ENCODE measurements at places on chromosomes 16 and 17.

GRCh38 chr17:78238823-78239488 lies 7.5 kb downstream of the TMEM235 start:
- DNase-seq: no peak
- no peaks in the 10 kb centered on the region for H3K4me1 ChIP-seq
- no peaks in the 10 kb centered on the region for H3K27me3 ChIP-seq
- H3K36me3 ChIP-seq: no peaks in the 10 kb centered on the region
- no peak overlapping the region for H3K27ac ChIP-seq

- H3K36me3 ChIP-seq: no peaks in the 10 kb centered on the region
- peaks cover 8% of the 10 kb centered on the region for H3K4me1 ChIP-seq
- no peaks in the 10 kb centered on the region for H3K27me3 ChIP-seq
- H3K27ac ChIP-seq: no peak overlapping the region
- DNase-seq: no peak
These were observed 4.4 kb upstream of the RNF43 start for GRCh38 chr17:58421711-58422110.

DNA sequence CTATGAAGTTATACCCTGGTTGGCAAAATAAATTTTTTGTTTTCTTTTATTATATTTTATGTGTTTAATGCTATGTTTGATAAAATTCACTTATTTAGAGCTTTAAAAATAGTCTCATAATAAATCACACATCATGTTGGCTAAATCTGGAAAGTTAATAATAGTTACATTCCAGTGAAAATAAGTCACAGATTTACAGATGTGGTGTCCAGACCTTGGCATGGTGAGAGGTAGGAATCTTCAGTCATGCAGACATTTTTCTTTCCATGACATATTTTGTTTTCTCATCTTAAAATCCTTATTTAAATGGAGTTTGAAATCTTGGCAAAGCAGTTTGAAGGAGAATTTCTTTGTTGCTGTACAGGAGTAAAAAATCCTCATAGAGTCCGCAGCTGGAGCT lies 48.1 kb upstream of the GOSR1 start:
- no peak overlapping the region for H3K27ac ChIP-seq
- H3K4me1 ChIP-seq: peaks cover 7% of the 10 kb centered on the region
- DNase-seq: no peak
- H3K36me3 ChIP-seq: peaks cover 59% of the 10 kb centered on the region

DNA sequence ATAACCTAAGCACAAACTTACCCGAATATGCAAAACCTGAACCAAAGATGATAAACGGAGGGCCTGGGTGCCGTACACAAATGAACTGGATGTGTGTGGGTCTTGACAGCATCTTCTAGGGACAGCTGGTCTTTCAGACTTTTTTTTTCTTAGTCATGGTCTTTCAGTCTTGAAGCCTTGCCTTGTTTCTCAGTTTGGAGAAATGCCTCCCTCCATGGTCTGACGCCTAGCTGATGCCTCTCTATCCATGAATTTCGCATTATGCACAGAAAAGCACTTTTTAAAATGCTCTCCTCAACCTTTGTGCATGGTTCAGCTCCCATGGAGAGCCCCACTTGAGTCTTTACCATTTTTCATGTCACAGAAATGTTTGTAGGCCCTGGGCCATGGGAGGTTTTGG lies 52.8 kb upstream of the LYRM9 start:
- no peak overlapping the region for H3K27ac ChIP-seq
- no peaks in the 10 kb centered on the region for H3K36me3 ChIP-seq
- H3K4me3 ChIP-seq: no peak overlapping the region
- no peaks in the 10 kb centered on the region for H3K4me1 ChIP-seq

DNA sequence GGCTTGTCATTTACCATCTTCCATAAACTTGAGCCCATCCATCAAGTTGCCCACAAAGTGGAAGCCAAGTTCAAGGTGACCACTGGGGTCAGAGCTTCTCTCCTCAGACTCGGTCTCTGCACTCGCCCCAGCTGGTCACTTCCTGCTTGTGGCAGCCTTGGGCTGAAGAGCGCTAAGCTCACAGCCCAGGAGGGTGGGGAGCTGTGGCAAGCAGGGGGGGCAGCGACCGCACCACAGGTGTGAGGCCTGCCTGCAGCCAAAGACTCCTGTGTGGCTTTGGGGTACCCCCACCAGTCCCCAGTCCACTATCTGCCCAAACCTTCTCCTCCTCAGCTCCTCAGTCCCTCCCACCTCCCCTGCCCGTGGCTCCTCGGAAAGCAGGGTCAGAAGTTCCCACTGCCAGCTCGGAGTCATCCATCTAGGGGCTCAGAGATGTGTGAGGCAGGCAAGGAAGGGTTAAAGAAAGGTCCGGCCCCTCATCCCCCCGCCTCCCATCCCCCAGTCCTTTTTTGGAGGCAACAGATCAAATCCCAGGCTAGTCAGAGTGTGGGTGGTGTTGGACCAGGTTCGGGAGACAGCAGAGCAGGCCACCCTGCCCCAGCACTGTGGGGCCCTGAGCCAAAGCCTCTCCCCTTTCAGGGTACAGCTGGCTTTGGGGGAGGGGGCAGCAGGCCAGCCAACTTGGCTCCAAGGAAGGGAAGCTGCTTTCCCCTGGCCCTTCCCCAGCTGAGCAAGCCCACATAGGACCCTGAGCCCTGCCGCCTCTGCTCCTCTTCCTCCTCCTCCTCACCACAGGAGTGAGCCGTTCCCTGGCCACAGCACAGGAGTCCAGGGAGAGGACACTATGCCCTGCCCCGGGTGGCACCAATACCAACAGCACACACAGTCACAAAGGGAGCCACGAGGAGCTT lies 3.2 kb downstream of the CSF3 start:
- peaks cover 42% of the 10 kb centered on the region for H3K36me3 ChIP-seq
- DNase-seq: peak; percentile 43
- H3K27ac ChIP-seq: peak overlapping the region; percentile 83
- H3K4me3 ChIP-seq: no peak overlapping the region
- H3K4me1 ChIP-seq: peaks cover 95% of the 10 kb centered on the region

- H3K27me3 ChIP-seq: no peaks in the 10 kb centered on the region
- no peak overlapping the region for H3K4me3 ChIP-seq
- H3K27ac ChIP-seq: peak overlapping the region; percentile 70
- H3K36me3 ChIP-seq: peaks cover 8% of the 10 kb centered on the region
These were observed 12.8 kb downstream of the HMOX2 start for GRCh38 chr16:4489030-4489429.

GRCh38 chr16:85579923-85580580 lies 33.1 kb upstream of the GSE1 start:
- no peaks in the 10 kb centered on the region for H3K36me3 ChIP-seq
- DNase-seq: no peak
- H3K27ac ChIP-seq: peak overlapping the region; percentile 31
- no peaks in the 10 kb centered on the region for H3K27me3 ChIP-seq
- peaks cover 76% of the 10 kb centered on the region for H3K4me1 ChIP-seq

- no peak for DNase-seq
- no peak overlapping the region for H3K4me3 ChIP-seq
- H3K27ac ChIP-seq: no peak overlapping the region
- H3K36me3 ChIP-seq: no peaks in the 10 kb centered on the region
- no peaks in the 10 kb centered on the region for H3K27me3 ChIP-seq
These were observed 112.9 kb downstream of the GP2 start for GRCh38 chr16:20214401-20214800.

GRCh38 chr17:74452033-74452840 lies 14.2 kb upstream of the CD300A start:
- no peak for DNase-seq
- peaks cover 28% of the 10 kb centered on the region for H3K4me1 ChIP-seq
- no peaks in the 10 kb centered on the region for H3K36me3 ChIP-seq
- peak overlapping the region; percentile 1 for H3K27ac ChIP-seq

Data from upper lobe of left lung (tissue), 6 donors.